Astrocyte of the hippocampus (primary cell): ENCODE measurements at places on chromosomes 3 and 15.

DNA sequence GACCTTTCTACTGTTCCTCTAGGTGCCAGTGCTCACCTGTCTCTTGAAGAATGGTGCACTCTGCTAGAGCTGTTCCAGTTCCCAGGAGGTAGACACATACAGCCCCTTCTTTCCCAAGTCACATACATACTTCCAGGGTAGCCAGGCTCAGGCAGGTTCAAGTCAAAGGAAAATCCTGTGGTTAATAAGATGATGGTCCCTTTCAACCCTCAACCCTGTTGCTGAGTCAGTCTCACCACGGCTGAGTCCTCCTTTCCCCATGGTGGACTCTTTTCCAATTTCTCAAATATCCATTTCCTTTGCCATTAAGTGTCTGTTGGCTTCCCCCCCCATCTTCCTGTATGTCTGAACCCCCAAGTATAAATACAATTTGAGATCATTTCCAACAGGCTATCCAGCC lies 56.1 kb upstream of the ACAN start:
- DNase-seq, result no peak

- no peak for DNase-seq
Observed at GRCh38 chr3:58652624-58653023, 13.9 kb downstream of the FAM3D start.

DNA sequence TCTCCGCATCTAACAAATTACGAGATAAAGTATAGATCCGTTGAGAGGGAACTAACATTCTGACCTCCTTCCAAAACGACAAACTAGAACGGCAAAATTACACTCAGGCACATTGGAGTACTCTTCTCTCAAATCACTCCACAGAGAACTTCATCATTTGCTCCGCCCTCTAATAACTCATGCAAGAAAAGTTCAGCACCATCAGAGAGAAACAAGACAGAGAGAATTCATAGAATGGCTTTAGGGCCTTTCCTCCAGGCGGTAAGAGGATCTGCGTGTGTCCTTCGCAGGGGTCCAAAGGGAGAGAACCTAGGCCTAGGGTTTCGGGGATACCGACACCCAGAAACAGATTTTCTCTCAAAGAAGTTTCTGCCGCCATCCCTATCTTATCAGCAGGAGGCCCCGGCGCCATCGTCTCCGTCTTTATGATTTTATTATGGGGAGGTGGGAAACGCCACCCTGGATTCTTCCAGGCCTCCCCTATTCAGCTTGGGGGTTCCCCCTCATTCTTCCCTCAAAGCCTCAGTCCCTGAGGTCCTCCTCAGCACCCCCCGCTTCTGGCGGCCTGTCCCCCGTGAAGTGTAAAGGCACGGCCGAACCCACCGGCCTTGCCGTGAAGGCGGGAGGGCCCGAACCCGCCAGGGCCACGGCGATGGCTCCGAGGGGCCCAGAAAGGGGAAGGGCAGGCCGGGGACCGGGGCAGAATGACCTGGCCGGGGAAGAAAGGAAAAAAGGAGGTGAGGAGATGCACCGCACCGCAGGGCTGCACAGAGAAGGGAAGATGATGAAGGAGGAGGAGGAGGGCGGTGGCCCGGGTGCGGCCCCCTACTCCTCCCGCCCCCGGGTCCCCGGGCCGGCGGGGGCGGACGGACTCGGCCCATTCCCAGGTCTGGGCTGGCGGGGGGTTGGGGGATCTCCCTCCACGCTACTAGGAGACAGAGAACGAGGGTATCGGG lies 768 bp downstream of the UBXN7 start:
- peak; percentile 67 for DNase-seq

DNA sequence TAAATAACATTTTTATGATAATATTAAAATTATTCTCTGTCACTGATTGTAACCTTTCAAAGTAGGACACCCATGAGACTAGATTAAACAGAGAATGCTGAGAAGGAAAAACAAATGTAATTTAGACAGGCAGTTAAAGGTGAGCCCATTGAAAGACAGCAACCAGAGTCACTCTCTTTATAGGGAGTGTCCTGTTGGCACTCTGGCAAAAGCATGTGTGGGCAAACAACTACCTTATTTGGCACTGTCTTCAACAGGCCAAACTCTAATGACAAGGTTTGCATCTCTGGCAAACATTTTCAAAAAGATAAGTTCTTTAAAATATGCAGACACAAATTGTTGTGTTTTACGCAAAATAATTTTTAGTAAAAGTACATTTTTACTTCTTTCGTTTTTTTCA lies 29.8 kb downstream of the NFKBIZ start:
- DNase-seq, result no peak

DNA sequence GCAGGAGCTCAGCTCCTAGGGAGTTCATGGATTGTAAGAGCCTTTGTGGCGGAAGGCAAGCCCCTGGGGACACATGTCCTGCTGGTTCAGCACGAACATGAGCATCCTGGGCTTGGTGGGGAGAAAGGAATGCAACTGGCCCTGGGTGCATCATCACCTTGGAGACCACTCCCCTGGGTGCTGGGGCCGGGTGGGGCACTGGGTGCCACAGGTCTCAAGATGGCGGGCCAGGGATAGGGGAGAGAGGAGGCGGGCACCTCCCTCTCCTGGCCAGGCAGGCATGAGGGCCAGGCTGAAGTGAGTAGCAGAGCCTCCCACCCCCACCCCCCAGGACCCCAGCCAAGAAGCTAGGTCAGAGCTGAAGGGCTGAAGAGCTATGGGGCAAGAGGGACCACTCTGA lies 768 bp downstream of the PCBP4 start:
- peak; percentile 25 for DNase-seq

GRCh38 chr15:64144192-64144564 lies 7.4 kb upstream of the SNX22 start:
- no peak for DNase-seq

DNA sequence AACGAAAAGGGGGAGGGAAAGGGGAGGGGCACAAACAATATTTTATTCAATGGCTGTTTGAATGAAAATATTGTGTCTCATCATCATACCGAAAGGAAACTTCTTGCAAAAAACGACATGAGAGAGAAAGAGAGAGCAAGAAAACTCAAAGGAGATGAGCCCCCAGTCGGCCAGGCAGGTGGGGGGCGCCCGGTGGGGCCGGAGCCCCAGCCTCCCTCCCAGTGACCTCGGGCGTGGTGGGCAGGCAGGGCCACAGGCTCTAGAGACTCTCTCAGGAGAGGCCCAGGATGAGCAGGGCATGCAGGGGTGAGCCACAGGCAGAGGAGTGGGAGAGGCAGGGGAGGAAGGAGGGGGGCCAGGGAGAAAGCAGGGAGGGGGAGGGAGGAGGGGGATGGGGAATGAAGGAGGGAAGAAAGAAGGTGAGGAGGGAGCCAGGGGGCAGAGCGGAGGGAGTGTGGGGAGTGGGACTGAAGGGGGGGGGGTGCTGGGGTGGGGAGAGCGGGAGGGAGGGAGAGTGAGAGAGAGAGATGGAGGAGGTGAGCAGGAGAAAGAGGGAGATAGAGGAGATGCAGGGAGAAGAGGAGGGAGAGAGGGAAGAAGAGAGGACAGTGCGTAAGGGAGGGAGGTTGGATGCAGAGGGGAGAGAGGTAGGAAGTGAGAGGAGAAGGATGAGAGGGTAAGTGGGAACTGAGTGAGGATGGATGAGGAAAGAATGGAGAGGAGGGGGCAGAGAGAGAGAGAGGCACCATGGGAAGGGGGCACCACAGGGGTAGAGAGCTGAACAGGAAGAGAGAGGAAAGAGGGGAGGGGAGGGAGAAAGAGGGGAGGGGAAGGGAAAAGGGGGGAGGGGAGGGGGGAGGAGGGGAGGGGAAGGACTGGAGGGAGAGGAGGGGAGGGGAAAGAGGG lies 14.1 kb upstream of the TMEM115 start:
- DNase-seq, result no peak
